Substantia nigra (tissue), 51 donors: ENCODE measurements at places on chromosomes 4 and X.
A peak's percentile ranks its signal among the peaks of the same experiment; 100 is the strongest.

DNA sequence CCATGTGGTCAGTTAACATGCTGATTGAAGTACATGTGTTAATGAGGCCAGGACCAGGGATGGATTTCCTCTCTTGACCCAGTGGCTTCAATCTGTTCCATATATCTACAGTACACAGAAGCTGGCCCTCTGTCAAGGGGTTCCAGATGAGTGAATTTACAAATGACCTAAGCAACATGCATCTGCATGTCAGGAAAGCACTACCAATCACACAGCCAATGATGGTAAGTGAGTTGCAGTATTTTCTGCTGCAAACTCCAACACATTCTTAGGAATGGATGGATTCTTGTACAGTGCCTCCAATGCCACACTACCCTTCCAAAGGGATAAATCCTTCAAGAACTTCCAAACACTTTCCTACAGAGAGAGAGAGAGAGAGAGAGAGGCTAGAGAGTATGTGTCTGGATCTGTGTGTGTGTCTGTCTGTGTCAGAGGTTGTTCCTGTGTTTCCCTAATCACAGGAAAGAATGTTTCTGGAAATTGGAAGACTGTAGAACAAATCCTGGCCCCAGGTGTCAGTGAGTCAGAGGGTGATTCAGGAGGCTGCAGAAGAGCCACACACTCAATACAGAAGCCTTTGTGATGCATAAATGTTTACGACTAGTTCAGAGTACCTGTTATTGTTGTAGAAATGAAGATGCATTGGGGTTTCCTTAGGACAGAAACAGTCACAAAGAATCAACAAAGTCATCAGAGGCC, 107.5 kb downstream of the GUCY2F start:
- DNase-seq = no peak

GRCh38 chr4:84403656-84404055, 95.4 kb downstream of the NKX6-1 start:
- DNase-seq = no peak

GRCh38 chr4:151600432-151600831, 160.4 kb downstream of the GATB start:
- DNase-seq = no peak

GRCh38 chrX:68396953-68397352, 36.3 kb downstream of the OPHN1 start:
- DNase-seq = no peak

DNA sequence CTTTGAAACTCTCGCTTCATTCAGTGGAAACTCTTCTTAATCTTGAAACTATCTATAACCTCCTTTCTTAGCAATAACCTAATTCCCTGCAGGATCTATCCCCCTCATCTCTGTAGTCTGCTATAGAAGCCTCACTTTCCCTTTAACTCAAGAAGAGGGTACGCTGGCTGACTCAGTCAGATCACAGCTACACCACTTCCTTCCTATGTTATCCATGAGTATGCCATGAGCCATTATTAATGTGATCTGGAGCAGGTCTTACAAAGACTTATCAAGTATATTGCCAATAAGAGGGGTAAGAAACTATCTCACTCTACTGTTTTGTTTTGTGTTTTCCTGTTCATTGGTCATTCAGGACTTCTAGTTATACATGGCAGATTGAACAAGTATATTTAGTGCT, 165.3 kb downstream of the PJA1 start:
- no peak for DNase-seq

DNA sequence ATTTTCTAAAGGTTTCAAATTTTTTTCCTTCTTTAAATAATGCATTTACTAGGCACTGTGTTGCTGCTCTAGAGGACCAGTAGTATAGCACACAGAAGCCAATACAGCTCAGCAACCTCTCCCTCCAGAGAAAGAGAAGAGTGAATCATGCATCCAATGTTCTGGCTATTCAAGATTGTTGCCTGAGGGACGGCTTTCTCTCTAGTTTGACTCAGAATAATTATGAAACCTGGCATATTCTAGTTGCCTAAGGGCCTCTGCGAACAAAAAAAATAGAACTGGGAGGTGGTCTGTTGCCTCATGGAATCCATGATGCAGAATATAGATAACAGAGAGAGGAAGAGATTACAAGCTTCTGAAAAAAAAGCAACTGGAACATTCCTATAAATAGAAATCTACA, 1233.3 kb upstream of the PABPC4L start:
- DNase-seq = no peak

GRCh38 chr4:123561525-123561924, 164.9 kb downstream of the SPRY1 start:
- no peak for DNase-seq

DNA sequence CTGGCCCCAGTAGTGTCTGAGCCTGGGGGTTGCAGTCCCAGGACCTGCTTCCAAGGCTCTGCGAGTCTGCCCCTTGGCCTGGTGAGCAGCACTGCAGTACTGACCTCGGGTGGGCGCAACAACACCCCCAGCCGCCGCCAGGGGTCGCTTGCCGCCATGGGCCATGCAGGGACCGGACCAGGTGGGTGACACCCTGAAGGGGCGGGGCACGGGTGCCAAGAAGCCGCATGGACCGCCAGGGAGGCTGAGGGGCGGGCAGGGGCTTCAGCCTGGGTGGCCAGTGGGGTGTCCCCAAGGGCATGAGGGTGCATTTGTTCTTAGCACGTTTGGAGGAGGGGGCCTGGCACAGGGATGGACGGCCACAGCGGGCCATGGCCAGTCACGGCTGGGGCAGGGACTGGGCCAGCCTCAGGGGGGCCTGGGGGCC, 25.0 kb downstream of the TACC3 start:
- no peak for DNase-seq

GRCh38 chr4:160038615-160039014, 935.7 kb downstream of the RAPGEF2 start:
- no peak for DNase-seq

- DNase-seq = no peak
Observed at GRCh38 chr4:48295116-48295515, 25.5 kb upstream of the TEC start.

- no peak for DNase-seq
Observed at GRCh38 chr4:181646864-181647263, 596.3 kb upstream of the TENM3 start.

DNA sequence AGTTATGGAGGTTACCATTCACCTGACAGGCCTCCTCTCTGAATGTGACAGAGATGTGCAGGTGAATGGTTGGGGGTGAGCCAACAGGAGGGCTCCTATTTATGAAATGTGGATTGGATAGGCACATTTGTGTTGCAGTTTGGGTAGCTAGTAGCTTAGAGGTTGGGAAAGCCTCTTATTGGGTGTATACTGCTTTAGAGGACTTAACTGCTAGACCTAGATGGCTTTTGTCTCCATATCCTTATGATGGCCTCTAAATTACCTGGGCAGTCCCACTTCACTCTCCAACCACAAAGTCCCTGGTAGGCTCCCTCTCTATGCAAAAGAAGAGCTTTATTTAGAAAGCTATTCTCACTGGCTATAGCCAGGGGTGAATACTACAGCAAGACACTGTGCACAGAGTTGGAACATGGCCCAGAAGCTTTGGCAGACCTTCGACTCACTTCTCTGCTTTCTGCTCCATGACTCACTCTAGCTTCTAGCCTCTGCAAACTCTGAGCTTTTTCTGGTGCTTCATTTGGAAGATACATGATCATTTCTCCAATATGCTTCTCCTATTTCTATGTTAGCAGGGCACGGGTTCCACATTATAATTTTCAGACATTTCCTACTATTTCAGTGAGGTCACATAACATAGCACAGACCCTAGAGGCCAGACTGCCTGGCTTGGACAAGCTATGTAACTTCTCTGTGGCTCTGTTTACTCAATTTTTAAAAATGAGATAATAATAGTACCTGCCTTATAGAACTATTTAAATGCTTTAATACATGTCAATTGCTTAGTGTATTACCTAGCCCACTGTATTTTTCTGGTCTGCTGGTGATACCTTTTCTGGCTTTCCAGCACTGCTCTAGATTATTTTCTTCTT, 6.0 kb upstream of the VGLL1 start:
- no peak for DNase-seq

- no peak for DNase-seq
Observed at GRCh38 chr4:100428051-100428450, 89.8 kb downstream of the EMCN start.

GRCh38 chr4:139085141-139085540, 69.6 kb downstream of the NOCT start:
- DNase-seq = no peak

- DNase-seq = no peak
Observed at GRCh38 chr4:62490635-62491034, 1290.5 kb downstream of the ADGRL3 start.

- no peak for DNase-seq
Observed at GRCh38 chrX:139825618-139826017, 107.2 kb downstream of the ATP11C start.

- no peak for DNase-seq
Observed at GRCh38 chr4:182604953-182605352, 312.2 kb downstream of the DCTD start.

- no peak for DNase-seq
Observed at GRCh38 chr4:155047755-155048154, 160.7 kb upstream of the NPY2R start.

DNA sequence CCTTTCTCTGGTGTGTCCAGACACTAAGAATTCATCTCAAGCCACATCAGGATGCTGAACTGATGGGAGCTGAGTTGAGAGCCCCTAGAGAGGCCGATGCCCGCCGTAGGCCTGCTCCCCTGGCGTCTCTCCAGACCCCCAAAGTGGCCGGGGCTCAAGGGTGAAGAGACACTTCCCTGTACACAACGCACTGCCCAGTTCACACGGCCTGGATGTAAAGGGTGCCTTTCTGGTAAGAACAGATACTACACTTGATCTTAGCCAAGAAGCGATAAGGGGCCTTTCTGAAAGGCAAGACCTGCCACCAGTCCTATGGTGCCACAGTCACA, 5.1 kb upstream of the TREX2 start:
- DNase-seq = no peak

DNA sequence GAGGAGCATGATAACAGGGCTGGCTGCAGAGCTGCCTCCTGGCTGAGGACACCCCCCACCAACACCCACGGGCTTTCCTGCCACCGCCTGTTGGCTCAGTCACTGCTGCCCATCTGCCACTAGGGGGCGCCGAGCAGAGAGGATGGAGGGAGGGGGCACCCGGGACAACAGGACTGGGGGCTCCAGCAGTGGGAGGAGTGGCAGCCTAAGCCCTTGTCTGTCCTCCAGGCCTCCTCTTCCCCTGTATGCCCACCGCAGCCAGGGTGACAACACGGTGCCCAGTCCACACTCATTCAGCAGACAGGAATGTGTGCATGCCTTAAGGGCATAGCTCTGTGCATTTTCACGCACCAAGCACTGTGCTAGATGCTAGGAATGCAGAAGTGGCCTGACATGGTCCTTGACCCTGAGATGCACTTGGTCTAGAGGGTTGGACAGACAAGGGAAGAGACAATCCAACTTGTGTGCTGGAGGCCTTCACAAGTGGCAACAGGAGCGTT, 149.9 kb downstream of the AMMECR1 start:
- DNase-seq = peak; percentile 0

GRCh38 chr4:110897784-110898183, 274.9 kb upstream of the PITX2 start:
- DNase-seq = no peak

DNA sequence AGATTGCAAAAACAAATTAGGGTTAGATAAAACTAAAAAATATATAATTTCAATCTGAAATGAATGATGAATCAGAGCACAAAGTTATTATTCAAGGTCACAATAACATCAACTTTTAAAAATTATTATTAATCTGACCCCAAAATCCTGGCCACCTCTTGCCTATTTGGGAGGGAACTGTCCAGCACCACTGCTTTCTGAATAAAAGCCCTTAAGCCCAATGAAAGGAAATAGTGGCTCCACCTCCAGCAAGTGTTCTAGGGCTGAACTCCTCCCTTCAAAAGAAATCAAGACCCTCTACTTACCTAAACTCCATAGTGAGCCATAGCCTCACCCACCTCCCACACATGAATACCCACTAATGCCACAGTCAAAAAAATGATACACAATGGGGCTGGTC, 208.2 kb downstream of the PARM1 start:
- no peak for DNase-seq

DNA sequence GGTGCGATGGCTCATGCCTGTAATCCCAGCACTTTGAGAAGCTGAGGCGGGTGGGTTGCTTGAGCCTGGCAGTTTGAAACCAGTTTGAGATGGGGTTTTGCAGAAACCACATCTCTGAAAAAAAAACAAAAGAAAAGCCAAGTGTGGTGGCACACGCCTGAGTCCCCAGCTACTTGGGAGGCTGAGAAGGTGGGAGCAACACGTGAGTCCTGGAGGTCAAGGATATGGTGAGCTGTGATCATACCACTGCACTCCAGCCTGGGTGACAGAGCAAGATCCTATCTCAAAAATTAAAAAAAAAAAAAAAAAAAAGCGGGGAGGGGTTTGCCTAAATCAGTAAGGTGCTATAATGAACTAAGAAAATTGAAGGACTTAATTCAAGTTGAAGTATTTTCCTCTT, 58.2 kb upstream of the TBC1D14 start:
- no peak for DNase-seq

GRCh38 chrX:83916525-83916924, 55.6 kb downstream of the CYLC1 start:
- no peak for DNase-seq

GRCh38 chr4:188691811-188692210, 552.6 kb downstream of the TRIML1 start:
- no peak for DNase-seq

DNA sequence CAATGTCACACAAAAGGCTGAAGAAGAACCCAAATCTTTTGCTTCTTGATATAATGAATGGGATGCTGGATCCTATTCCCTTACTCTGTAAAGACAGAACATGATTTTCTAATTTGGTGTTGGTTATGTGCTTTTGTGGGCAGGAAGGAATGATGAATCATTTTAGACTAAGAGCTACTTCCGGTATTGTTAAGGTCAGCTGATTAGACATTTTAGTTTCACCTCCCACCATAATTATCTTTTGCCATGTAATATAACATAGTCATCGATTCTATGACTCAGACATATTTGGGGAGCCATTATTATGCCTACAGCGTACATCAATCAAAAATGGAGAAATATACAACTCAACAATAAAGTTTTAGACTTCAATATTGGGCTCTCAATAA, 265.3 kb downstream of the ZNF674 start:
- no peak for DNase-seq

- no peak for DNase-seq
Observed at GRCh38 chr4:138751309-138751708, 264.3 kb upstream of the NOCT start.

GRCh38 chr4:86981789-86982188, 47.0 kb downstream of the AFF1 start:
- DNase-seq = no peak

DNA sequence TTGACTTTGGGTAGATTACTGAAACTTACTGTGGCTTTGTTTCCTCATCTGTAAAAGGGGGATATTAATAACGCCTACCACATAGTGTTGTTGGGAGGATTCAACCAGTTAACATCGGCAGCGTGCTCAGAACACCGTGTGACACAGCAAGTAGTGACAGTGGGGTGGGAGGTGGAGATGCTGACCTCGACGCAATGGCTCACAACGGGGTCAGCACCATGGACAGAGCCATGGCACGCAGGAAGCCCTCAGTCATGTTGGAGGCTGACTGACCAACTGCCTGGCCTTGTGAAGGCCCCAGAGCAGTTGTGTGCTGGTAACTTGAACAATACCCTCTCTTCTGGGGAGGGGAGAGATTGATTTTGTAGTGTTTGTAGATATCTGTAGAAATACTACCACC, 93.2 kb downstream of the WFS1 start:
- DNase-seq = no peak
